ENCODE measurements at places on chromosomes 11 and 22.

DNA sequence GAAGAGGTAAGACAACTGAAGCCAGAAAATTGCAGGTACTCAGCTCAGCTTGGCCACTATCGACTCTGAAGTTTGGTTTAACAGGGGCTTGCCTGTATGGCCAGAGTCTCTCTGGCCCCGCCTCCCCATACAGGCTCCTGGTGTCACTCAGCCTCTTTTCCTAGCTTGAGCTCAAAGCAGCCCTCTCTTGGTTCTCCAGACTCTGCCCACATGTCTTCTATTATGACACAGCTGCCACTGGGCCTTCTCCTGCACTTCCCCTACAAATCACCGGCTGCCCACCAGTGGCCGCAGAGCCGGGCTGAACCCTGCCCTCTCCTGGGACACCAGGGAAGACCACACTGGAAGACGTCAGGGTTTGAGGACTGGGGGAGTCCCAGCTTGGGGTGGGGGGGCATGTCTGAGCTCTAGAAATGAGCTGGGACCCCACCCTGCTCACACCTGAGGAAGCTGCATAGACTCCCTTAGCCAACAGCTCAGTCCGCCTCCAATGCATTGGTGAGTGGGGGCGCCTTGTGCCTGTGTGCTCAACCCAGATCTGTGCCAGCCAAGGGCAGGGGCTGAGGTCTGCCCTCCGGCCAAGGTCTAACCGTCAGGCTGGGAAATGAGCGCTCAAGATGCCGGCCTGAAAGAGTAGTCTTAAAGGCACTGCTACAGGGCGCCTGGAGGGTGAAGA lies 94.4 kb upstream of the LMO1 start:
- DNase-seq, result no peak

DNA sequence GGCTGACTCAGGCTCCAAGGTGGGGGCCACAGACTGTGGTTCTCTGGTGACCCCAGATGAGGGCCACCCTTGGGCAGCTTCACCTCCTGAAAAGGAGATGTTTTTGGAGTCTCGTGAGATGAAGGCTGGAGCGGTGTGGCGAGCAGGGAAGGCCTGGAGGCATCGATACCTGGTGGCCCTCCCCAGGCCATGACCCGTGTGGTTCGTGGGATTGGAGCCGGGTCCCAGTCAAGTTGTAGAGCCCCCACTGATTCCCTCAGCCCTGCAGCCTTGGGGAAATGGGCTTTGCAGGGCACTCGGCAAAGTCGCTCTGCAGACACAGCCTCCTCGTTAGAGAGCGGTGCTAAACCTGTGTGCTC lies 1083.4 kb downstream of the BRD1 start:
- DNase-seq, result no peak

GRCh38 chr11:78187366-78188285 lies 800 bp downstream of the KCTD21 start:
- no peak for DNase-seq

DNA sequence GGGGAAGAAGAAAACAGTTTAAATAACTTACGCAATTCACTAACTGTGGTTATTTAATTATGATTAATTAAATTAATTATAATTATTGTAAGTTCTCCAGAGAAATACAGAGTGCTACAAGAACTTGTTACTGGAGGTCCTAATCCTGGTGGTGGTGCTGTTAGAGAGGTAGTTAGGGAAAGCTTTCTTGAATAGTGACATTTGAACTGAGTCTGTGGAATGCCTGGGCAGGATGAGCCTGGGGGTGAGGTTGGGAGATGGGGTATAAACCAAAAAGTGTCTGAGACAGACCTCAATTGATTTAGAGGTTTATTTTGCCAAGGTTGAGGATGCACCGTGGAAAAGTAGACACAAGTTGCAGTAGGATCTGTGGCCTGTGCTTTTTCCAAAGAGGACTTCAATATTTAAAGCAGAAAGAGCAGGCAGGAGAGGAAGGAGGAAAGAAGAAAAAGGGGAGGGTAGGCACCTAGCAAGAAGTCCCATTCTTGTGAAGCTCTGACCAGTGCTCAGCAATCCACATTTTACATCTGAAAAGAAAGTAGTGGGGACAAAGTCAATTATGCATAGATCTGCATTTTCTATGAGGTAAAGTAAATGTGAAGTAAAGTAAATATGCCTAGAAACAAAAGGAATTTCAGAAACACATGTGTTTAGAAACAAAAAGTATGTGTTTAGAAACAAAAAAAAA lies 4.4 kb upstream of the ZNF202 start:
- DNase-seq, result no peak

DNA sequence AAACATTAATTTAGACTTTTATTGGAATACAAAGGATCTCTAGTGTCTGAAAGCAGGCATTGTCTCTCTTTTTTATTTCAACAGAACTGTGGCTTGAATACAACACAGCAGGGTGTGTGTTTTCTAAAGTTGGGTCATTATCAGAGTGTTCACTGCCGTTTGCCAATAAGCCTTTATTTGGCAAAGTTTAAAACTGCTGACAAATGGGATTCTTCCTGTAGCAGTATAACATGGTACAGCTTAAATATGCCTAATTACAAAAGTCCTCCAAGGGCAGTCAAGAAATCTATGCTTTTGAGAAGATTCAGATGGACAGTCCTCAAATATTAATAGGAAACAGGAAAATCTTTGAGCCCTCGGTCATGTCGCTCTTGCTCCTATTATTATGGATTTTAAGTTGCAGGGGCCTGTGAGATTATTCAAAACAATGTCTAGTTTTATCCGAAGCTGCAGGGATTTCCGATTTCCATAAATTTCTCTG lies 199.9 kb downstream of the MAML2 start:
- DNase-seq, result no peak

DNA sequence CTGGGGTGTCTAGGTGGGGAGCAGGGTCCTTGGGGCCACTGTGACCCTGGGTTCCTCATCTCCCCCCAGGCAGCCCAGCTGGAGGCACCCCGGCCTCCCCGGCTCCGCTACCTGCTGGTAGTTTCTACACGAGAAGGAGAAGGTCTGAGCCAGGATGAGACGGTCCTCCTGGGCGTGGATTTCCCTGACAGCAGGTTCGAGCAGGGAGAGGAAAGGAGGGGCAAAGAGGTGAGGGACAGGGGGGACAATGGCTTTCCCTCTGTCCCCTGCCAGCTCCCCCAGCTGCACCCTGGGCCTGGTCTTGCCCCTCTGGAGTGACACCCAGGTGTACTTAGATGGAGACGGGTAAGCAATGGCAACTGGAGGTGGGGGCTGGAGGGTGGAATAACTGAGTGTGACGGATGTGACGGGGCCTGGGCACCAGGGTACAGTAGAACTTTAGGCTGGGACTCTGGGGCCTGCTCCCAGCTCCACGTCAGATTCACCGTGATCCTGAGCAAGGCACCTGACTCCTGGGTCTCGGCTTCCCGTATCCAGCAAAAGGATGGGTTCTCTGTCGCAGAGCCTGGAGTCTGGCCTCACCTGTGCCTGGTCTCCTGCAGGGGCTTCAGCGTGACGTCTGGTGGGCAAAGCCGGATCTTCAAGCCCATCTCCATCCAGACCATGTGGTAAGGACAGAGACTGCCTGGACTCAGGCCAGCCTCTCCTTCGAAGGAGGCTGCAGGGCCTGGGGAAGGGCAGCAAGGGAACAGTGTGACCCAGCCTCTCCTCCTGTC lies 3.6 kb downstream of the SSH3 start:
- no peak for DNase-seq

DNA sequence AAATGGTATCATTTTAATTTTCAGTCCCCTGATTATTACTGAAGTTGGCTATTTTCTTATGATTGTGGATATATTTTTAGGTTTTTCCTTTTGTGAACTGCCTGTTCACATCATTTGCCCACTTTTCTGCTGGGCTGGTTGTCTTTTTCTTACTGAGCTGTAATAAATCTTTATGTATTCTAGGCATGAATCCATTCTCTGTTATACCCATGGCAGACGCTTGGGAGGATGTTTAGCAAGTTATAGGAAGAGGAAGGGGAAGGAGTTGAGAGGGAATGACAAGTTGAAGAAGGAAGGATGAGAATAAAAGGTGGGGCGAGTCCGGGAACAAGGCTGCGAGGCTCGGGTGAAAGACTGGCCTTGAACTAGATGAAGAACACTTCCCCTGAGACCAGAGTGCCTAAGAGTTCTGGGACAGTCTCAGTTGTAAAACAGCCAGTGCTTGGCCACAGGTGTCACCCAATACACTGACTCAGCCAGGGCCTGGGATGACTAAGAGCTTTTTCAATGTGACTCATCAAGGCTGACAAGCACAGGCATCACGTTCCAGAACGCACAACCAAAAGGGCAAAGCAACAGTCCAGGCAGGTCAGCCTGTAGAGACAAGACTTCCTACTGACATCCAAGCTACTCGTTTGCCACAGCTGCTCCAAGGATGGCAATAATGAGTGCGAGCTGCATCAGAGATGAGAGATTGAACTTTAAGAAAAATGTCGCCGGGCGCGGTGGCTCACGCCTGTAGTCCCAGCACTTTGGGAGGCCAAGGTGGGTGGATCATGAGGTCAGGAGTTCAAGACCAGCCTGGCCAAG lies 35.2 kb downstream of the LRFN4 start:
- DNase-seq, result no peak

DNA sequence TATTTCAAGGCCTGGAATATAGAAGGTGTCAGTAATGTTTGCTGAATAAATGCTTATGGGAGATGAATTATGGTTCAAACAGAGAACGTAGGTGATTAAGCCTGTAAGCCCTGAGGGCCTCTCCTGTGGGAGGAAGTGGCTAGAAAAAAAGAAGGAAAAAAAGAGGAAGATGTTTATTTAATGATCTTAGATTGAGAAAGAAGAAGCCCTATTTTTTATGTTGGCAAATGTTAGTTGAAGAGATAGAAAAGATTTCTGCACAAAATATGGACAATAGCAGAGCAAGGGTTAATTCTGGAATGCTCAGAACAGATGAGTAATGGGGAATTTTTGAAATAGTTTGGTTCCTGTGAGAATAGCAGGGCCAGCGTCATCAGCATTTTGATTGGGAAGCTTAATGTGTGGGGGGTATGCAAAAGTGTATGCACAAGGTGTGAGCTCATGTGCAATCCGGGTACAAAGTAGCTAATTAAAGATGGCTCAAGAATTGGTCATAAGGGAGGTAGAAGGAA lies 95.7 kb downstream of the TEAD1 start:
- no peak for DNase-seq

GRCh38 chr11:64760759-64761420 lies 1.1 kb upstream of the PYGM start:
- no peak for DNase-seq

- DNase-seq, result no peak
These were observed 683 bp upstream of the FADS3 start for GRCh38 chr11:61892085-61892370.

GRCh38 chr11:2779499-2779980 lies 79.7 kb upstream of the KCNQ1OT1 start:
- DNase-seq, result no peak

- no peak for DNase-seq
These were observed 4.3 kb downstream of the INCENP start for GRCh38 chr11:62127941-62128770.

GRCh38 chr11:128451652-128452470 lies 135.5 kb downstream of the ETS1 start:
- no peak for DNase-seq

- no peak for DNase-seq
These were observed 80.2 kb upstream of the NTM start for GRCh38 chr11:131290185-131290584.

- no peak for DNase-seq
These were observed 8.9 kb upstream of the PELI3 start for GRCh38 chr11:66457826-66458225.

GRCh38 chr22:38940811-38941384 lies 16.5 kb upstream of the APOBEC3A start:
- DNase-seq, result no peak

DNA sequence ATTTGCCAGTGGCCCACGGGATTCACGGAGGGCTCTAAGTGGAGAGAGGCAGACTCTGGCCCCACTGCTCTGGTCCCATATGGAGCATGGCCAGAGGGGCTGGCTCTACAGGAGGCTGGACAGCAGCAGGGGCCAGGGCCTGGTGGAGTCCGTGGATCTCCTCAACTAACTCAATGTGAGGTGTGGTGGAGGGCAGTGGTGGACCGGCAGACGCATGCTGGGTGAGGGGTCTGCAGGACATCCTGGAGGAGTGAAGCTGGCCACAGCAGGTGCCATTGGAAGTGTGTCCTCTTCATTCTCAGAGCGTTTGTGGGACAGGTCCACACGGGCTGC lies 15.6 kb downstream of the IGF2 start:
- no peak for DNase-seq

GRCh38 chr11:134158023-134158422 lies 65.7 kb downstream of the NCAPD3 start:
- DNase-seq, result no peak

DNA sequence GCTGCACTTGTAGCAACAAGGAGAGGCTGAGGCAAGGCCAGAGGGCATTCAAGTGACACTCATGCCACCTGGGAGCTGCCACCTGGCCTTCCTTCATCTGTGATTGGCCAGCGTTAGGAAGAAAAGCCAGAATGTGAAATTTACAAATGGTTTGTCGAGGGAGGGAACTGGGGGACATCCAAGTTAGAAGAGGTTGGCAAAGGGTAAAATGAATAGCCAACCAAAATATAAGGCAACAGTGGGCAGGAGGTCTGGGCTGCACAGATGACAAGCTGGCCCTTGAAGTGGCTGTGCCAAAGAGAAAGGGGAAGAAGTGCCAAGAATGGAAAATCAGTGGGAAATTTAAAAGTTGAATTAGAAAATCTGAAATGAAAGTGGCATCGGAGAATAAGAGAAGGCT lies 221.4 kb downstream of the C11orf91 start:
- no peak for DNase-seq

GRCh38 chr22:27231266-27231665 lies 570.3 kb downstream of the MN1 start:
- no peak for DNase-seq

- no peak for DNase-seq
These were observed 22.8 kb upstream of the TP53AIP1 start for GRCh38 chr11:128965485-128965884.

DNA sequence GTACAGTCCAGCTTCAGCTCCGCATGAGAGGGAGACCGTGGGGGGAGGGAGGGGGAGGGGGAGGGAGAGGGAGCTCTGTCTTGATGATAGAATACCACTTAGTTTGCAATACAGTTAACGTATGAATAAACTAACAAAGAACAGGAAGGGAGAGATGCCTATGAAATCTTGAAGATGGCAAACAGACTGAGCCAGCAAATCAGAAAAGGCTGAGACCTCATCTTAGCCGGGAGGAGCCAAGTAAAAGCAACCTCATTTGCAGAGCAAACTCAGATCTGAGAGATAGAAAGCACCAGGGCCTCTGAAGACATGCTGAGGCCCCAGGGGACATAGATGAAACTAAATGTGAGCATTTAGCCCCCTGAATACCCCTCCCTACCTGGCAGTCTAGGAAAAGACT lies 23.0 kb downstream of the APLP2 start:
- DNase-seq, result no peak

- DNase-seq, result no peak
These were observed 6.9 kb downstream of the SHISAL1 start for GRCh38 chr22:44305888-44306287.

DNA sequence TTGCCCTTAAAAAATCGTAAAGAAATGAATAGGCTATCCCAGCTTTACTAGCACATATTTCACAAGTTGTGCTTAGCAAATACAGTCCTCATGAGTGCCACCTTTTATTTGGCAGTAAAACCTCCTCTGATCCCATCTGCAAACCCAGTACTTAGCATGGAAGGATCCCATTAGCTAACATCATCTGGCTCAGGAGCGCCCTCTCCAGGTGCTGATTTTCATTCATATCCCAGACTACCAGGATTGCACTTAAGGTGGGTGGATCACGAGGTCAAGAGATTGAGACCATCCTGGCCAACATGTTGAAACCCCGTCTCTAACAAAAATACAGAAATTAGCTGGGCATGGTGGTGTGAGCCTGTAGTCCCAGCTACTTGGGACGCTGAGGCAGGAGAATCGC lies 76.1 kb upstream of the PAX6 start:
- DNase-seq, result no peak
